ENCODE measurements at places on chromosomes 6 and 20. TPM values are rescaled to one million over a fixed set of nuclear protein-coding genes. Genes with fewer than 3 reads are reported as not detected.

Gene CTCFL
- not detected for total RNA-seq

Gene TUBB1
- 0.47 TPM for total RNA-seq

Gene RNF8
- total RNA-seq, result 27.1 TPM

Gene SRXN1
- 11.5 TPM for total RNA-seq

Gene GABRR2
- 0.16 TPM for total RNA-seq

DNA sequence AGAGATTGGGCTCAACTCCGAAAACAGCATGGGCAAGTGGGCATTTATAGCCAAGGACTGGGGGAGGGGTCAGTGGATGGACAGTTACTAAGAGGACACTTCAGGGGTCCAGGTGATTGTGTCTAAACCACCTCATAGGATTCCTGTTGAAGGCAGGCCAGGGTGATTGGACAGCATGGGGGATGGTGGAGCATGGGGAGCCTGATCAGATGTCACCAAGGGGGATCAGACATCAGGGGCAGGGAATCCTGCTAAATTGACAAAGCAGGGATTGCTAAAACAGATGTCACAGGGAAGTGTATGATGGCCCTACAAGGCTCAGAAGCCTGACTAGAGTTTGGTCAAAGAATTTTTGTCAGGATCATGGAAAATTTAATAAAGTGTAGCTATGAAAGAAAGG is 2.4 kb upstream of the PYGB start:
- DNase-seq, result no peak

- DNase-seq, result no peak
Observed at GRCh38 chr6:43254138-43254817, 11.0 kb downstream of the TTBK1 start.

DNA sequence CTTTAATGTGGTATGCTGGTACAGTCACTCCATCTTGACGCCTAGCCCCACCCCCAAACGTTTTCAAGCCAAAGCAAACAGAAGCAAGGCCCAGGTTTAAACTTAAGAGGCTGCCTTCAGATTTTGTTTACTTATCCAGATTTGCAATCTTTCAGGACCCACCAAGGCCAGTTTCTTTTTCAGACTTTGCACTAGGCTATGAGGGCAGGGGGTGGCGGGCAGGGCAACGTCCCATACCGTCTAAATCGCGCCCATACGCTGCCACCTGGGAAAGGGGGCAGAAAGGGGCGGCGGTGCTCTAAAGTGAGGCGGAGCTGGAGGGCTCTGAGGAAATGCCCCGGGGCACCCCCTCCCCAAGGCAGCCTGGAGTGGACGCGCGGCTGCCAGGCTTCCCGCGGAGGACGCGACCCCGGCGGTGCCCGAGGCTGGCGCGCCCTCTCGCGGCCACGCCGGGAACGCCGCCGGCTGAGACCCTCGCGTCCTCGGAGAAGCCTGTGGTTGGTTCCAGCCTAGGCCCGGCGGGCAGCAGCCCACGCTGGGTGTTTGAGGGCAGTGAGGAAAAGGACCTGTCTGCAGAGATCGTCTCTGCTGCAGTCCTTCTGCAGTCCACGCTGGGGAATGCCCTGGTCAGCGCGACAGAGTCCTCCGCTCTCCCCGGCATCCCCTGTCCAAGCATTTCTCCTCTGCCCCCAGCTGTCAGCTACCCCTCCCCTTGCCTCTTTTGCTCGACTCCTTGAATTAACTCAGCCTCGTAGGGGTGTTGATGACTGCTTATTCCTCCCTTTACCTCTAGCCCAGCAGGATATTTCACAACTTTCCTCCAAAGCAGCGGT is 129.2 kb upstream of the PRND start:
- no peak for DNase-seq

GRCh38 chr6:80304014-80304413 is 197.5 kb downstream of the BCKDHB start:
- DNase-seq, result no peak

DNA sequence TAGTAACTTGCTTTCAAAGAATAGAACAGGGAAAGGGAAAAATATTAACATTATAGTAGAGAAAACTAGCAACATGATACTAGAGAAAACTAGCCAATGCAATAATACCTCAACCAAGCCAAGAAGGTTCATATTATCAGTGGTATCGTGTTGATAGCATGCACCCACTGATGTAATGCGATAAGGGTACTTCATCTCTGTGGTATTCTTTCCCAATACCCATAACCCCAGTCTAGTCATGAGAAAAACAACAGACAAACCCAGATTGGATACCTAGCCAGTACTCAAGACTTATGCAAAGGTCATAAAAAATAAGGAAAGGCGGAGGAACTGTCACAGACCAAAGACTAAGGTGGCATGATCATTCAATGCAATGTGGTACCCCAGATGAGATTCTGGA is 21.0 kb downstream of the BLOC1S5 start:
- DNase-seq, result no peak

DNA sequence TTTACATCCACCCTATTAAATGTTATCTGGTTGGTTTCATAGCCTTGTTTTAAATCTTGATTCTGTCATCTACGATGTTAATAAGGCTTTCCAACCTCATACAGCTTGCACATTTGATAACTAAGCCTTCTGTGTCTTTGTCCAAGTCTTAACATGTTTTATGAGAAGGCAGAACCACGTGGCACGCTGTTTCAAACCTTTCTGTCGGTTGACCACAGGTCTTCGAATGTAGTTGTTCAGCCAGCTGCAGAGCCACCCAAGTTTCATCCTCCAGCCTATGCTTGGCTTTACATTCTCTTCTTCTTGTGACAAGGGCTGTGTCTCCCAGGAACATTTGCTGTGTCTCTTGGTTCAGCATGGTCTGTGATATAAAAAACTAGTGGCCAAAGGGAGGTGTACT is 15.7 kb upstream of the SGK2 start:
- DNase-seq, result no peak

DNA sequence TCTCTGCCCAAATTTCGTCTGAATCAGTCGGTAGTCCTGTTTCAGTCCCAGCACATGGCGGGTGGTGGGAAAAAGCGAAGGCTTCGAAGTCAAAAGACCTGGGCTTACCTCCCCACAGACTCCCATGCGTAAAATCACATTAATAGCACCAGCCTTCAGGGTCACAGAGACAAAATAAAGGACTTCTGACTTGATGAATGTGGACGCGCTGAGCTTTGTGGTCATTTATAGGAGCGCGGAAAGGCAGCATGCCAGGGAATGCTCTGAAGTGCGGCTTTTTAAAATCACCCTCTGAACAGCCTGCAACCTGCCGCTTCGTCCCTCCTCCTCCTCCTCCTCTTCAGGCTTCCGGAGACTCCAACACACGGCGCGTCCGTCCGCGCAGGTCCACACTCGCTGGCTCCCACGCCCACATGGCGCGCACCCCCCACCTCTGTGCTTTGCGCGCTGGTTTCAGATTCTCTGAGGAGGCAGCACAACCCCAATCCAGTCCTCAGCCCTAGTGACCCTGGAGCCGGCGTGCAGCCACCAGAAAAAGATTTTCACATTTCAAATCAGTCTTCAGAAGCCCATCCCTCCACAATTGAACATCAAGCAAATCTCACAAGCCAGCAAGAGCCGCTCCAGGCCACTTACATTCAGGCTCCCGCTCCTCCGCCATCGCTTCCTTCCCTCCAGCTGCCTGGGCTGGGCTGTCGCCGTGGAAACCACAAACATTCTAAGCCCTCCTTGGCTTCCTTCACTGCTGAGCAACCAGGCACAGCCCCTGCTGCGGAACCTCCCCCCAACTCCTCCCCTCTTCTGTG is at the start of gene C6orf118:
TSS of gene C6orf118 (minus strand) at position 680 of the 806 bp plus-strand sequence. CDS start at position 661, 19 bp downstream.
- DNase-seq, result peak; percentile 54

GRCh38 chr6:4610256-4610655 is 165.9 kb upstream of the CDYL start:
- DNase-seq, result no peak
